ENCODE measurements at places on chromosomes 12 and 14.

DNA sequence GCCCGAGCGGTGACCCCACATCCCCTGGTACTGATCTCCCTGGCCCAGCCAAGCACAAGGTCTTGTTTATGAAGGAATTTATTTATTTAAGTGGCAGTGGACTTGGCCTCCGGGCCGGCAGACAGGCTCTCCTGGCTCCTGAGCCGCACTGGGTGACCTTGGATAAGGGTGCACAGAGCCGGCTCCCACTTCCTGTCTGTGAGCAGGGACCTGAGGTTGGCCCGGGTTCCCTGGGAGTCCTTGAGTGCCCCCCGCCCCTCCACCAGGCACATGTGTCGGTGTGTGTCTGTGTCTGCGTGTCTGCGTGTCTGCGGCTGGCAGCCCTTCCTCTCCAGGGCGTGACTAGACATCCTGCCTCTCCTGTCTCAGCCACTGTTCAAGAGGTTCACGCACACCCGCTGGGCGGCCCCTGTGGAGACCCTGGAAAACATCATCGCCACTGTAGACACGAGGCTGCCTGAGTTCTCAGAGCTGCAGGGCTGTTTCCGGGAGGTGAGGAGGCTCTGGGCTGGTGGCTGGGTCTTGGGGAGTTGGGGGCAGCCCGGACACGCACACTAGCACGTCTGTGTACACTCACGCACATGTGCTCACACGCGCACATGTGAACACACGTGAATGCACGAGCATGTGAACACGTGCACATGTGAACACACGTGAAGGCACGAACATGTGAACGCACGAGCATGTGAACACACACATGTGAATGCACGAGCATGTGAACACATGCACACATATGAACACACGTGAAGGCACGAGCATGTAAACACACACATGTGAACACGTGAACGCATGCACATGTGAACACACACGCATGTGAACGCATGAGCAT is 9.3 kb downstream of the TNFAIP2 start:
- DNase-seq: no peak

DNA sequence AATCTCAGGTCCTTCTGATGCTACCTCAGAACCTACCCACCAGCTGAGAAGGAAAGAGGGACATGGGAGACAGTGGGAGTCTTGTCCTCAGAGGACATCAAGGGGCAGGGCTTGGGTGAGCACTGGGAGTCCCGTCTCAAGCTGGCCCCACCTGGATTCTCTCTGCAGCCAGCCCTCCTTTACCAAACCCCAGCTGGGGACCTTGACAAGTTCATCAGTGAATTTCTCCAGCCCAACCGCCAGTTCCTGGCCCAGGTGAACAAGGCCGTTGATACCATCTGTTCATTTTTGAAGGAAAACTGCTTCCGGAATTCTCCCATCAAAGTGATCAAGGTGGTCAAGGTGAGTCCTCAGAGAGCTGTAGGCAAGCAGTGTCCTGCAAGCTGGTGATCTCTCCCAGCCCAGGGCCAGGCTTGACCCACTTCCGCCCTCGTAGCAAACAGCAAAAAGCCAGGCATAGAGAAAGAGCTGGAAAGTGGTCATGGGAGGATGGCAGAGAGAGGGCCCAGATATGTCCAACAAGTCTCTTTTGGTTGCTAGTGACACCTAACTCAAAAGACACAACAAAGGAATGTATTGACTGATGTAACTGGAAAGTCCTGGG is 14.2 kb upstream of the OAS2 start:
- no peak for DNase-seq

- no peak for DNase-seq
These were observed 1.1 kb downstream of the MSRB3 start for GRCh38 chr12:65279369-65280112.

GRCh38 chr14:73049428-73049827 is 8.9 kb upstream of the RBM25 start:
- no peak for DNase-seq

DNA sequence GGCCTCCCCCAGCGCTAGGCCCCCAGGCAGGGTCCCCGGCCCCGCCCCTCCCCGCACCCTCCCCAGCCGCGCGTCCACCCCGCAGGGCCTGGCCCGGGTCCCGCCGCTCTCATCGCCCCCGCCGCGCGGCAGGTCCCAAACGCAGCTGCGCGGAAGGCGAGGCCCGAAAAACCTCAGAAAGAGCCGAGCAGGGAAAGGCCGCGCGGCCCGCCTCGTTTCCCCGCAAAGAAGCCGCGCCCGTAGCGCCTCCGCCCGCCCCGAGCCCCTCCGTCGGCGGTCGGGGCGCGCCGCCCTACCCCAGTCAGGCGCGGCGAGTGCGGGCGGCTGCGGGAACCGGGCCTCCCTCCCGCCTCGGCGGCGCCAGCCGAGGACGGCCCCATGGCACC is 324 bp downstream of the POLE start:
- DNase-seq: no peak

- no peak for DNase-seq
These were observed 445.7 kb upstream of the SYT1 start for GRCh38 chr12:78418919-78419318.

DNA sequence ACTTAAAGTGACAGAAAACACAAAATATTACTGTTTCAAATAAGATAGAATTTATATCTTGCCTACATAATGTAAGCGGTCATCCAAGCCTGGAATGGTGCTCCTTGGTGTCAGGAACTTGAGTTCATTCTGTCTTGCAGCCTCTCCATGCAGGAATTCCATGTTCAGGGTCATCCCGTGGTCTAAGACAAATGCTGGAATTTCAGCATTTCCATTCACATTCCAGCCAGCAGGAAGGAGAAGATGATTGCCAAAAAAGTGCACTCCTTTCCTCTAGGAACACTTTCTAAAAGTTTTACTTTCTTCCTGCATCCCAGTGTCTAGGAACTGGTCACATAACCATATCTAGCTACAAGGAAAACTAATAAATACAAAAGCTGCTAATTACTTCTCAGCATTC is 106.3 kb downstream of the PTPRO start:
- DNase-seq: no peak

DNA sequence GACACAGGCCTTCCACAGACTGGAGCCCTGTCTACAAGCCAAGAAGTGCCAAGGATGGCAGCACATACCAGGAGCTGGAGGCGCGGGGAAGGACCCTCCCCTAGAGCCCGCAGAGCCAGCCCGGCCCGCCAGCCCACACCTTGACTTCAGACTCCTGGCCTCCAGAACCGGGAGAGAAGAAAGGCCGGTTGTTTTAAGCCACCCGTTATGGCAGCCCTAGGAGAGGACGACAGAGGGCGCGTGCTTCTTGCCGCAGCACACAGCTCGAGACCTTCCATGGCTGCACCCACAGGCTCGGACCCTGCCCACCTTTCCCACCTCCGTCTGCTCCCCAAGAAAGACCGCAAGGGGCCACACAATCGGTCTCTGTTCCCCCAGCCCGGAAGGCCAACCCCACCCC is 53.7 kb downstream of the RNF34 start:
- no peak for DNase-seq

DNA sequence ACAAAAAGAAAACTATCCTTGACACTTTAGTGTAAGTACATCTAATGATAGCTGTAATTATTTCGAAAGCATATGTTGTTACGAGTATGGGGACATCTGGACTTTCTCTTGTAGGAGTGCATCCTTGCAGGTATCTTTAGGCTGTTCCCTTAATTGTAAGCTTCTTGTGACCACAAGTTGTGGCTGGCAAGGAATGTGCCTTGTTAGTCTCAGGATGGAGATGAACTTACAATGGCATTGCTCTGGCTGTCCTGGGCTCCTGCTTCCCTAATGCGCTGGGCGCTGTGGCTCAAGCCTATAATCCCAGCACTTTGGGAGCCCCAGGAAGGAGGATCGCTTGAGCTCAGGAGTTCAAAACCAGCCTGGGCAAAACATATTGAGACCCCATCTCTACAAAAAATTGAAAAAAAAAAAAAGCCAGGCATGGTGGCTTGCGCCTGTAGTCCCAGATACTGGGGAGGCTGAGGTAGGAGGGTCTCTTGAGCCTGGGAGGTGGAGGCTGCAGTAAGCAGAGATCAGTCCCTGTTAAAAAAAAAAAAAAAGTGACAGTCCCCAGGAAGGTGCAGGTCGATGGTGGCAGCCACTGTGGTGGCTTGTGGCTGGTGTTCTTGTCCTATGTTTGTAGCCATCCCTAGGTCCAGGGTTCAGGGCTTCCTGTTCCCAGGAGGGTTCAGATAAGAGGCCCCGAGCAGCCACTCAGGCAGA is 23.7 kb upstream of the PPP1R13B start:
- no peak for DNase-seq

DNA sequence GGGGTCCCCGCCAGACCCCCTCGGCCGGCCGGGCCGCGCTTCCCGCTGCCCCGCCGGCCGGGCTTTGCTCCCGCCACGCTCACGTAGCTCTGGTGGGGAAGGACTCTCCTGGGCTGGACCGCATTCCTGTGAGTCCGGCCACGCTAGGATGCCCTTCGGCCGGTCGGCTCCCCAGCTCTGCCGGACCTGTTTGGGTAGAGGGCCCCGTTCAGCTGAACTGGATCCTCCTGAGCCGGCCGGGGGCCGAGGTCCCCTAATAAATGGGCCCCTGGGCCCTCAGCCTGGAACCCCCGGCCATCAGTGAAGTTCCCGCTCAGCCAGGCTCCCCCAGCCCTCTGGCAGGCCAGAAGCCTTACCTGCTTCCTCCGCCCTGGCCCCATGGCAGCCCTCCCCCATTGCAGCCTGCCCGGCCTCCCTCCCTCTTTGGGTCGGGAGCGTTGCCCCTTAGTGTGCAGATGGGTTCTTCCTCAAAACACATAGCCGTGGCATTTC is 593 bp downstream of the UNC119B start:
- DNase-seq: peak; percentile 9

GRCh38 chr14:76904100-76904739 is 78.0 kb downstream of the LRRC74A start:
- peak; percentile 46 for DNase-seq
